ENCODE measurements at places on chromosomes 6 and 20.

DNA sequence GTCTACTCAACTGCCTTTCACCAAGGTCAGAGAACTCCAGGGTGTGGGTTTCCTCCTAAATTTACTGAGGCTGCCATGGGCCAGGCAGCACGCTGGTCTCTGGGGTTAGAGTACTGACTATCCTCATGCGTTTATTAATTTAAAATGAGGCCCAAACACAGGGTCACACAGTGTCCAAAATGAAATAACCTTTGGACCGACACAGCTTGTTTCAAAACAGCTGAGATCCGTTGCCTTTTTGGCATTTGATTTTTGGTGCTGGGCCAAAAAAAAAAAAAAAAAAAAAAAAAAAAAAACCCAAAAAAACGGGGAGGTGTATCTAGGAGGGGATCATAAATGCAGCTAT is 14.6 kb upstream of the TOX2 start:
- DNase-seq, result no peak

DNA sequence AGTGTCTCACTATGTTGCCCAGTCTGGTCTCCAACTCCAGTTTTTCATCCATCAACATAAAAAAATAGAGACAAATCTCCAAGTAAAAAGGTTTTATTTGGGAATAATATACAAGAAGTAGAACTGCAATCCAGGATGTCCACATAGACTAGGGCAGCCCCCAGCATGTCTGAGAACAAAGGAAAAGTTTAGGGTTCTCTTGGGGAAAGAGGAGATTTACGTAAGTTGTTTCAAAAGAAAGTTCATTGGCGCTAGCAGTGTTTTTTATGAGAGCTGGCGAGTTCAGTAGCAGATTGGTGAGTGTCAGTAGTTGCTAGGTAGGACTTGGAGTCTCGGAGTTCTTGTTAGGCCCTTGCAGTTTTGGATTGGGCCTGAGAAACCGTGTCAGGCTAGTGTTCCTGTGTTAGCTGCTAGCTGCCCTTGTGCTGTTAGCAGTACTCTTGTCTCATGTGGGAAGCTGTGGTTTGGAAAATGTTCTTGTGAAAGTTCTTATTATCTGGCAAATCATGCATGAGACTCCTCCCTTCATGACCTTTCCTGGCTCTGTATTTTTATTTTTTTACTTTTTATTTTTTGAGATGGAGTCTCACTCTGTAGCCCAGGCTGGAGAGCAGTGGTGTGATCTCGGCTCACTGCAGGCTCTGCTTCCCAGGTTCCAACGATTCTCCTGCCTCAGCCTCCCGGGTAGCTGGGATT is 24.7 kb downstream of the TTLL9 start:
- no peak for DNase-seq

DNA sequence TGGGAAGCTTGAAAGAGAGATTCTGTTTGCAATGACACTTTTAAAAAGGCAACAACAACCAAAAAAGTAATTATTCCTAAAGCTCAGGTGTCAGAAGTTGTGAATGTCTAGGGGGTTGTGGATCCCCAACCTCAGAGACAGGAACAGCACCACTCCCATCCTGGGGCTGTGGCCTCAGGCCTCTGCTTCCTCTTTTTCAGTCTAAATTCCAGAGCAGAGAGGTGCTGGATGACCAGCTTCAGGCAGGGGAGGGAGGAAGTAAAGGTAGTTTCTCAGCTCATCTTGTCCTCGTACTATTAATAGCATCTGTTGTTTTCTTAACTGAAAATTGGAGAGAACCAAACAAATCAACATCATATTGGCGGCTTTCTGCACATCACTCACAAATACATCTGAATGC is 8.3 kb downstream of the NT5E start:
- DNase-seq, result no peak

GRCh38 chr6:30489081-30490025 is at the start of gene HLA-E:
Gene HLA-E (plus strand): TSS chr6:30489509. CDS start chr6:30489532, 23 bp downstream.
- peak; percentile 78 for DNase-seq

- DNase-seq, result no peak
These were observed 468.3 kb downstream of the CDC5L start for GRCh38 chr6:44855562-44856411.

GRCh38 chr6:134979142-134979541 is 29.2 kb upstream of the ALDH8A1 start:
- no peak for DNase-seq

DNA sequence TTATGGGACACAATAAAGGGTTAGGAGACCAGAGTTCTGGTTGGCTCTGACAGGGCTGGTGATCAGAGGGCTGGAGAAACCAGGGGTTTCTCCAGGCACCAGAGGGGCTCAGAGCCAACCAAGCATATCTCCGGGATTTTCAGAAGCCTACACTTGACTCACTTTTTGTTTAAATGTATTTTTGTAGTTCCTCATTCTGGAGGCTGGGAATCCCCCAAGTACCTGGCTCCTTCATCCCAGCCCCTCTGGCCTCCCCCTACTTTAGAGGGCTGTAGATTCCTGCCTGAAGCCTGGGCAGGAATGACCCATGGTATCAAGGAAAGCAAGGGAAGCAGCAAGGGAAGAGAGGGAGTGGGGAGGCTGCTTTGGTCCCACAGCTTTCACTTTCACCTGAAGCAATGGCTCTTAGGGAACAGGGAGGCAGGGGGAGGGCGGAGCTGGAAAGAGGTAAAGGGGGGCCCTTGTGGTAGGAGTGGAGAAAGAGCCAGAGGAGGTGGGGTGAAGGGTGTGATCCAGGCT is 973 bp downstream of the CD40 start:
- no peak for DNase-seq

- peak; percentile 90 for DNase-seq
These were observed at the start of gene PSMG4 for GRCh38 chr6:3258720-3259490. Gene PSMG4 (plus strand): TSS chr6:3258947. CDS start chr6:3259023, 76 bp downstream.

DNA sequence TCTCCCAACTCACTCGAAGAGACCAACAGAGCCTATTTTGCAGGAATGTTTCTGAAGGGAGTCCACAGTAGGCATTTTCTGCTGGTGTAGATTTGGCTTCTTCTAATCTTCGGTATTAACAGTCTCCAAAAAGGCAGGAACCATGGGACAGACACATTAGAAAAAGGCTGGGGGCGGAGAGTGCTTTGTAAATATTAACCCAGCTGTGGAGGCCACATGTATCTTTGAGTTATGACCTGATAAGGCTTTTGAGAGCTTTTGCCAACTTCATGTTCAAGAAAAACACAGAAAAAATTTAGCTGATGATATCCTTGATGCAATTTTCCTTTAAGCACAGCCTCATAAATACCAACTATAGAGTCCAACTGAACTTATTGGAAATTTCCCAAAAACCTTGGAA is 119.4 kb upstream of the TSHZ2 start:
- DNase-seq, result no peak

GRCh38 chr20:14553774-14554534 is 216.5 kb upstream of the FLRT3 start:
- no peak for DNase-seq

DNA sequence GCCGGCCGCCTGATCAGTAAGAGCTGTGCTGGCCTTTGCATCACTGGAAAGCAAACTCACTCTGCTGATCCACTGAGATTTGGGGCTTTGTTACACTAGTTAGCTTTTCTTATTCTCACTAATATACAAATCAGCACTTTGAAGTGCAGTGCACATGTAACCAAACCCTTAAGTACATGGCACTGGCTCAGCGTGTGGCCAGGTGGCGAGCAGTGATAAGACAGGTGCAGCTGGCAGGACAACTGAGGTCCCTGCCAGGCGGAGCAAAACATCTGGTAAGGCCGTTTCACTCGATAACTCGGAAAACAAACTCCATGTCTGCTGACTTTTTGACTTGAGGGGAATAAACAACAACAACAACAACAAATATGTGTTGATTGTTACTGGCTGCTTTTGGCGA is 11.0 kb downstream of the GFRA4 start:
- no peak for DNase-seq

DNA sequence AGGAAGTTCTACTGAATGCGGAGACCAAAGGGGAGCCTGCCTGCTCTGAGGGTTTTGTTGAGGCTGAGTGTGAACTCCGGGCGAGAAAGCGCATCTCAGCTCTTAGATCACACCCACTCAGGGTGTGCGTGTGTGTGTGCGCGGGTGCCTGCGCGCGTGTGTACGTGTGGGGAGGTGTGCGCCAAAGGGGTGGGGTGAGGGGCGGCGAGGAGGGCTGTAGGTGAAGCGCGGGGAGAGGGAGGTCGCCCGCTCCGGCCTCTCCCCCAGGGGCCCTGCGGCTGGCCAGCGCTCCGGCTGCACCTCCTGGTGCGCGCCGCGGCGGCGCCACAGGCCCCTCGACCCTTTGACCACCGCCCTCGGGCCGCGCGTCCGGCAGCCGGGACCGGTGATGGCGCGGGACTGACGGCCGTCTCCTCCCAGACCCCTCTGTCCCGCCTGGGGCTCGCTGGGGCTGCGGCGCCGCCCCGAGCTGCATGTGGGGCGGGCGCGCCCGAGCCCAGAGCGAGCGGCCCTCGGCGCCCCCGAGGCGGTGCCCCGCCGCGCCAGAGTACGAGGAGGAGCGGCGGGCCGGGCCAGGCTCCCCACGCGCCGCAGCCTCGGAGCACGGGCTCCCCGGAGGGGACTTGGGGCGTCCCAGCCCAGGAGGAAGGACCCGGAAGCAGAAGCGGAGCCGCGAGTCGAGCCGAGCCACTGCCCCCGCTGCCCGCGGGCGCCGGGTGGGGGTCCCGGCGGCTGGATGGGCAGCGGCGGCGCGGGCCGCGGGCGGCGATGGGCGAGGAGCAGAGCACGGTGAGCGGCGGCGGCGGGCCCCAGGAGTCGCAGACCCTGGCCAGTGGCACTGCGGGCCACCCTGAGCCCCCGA is at the start of gene RNF217:
Gene RNF217, plus strand, starts transcription at position 661 of the 862 bp plus-strand sequence. Its CDS starts 108 bp downstream, at position 769.
- DNase-seq, result no peak

DNA sequence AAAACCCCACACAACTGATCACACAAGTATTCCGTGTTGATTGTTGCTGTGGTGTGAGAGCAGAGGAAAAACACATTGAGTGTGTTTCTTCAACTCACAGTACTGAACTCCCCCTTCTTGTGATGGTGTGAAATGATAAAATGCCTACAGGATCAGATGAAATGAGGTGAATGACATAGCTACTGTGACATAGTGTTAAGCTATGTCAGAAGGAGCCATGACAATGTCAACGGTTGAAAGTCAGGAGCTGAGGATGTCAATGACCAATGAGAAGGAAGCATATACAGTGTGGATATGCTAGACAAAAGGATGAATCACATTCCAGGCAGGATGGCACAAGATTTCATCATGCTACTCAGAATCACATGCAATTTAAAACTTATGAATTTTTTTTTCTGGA is 38.8 kb downstream of the WASF1 start:
- DNase-seq, result no peak

- DNase-seq, result no peak
These were observed 111.6 kb upstream of the UST start for GRCh38 chr6:148635070-148635743.

DNA sequence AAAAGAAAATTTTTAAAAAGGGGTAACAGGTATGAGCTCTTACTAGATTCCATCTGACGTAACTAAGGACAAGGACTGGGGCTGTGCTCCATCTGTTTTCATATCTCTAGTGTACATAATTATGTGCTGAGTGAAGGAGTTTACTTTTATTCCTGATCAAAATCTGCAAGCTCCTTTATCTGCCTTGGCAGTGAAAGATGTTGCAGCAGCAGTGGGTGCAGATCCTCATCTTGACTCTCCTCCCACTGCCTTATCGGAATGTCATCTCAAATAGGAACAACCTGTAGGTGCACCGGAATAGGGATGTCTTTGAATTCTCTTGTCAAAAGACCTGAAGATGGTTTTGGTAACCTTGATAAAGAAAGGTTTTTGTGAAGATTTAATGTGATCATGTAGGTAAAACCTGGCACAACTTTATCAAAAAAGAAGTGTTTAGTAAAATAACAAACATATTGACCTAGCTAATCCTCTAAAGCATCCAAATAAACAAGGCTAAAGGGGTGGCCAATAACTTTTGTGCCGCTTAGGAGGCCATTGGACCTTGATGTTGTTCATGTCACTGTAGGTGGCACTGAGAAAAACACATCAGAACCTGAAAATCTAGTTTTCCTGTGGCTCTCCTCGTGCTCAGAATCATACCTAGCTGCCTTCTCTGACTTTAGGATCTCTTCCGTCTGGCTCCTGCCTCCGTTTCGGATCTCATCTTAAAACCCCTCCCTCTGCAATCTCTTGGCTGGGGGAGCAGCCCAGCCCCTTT is 19.0 kb upstream of the SLC16A10 start:
- no peak for DNase-seq

- no peak for DNase-seq
These were observed 28.4 kb downstream of the SYNDIG1 start for GRCh38 chr20:24497851-24498250.

- DNase-seq, result no peak
These were observed 139.1 kb downstream of the LAMA2 start for GRCh38 chr6:129022011-129022553.

- no peak for DNase-seq
These were observed 5.7 kb downstream of the VSX1 start for GRCh38 chr20:25076201-25076600.

DNA sequence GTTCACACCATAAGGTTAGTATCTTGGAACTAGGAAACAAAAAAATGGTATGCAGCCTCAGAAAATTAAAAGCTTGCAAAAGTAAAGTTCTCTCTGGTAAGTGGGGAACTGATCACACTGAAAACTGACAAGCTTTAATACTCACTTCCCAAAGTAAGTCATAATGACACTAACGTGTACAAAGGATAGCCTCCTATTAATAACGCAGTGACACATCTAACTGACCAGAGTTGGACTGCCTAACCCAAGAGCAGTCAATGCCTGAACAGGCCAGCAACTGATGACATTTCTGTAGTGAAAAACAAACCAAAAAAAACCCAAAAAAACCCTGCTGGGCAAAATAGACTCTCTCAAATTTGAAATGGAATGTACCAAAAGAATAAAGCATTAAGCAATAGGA is 30.7 kb downstream of the CHD6 start:
- no peak for DNase-seq

GRCh38 chr6:165694296-165694695 is 31.3 kb upstream of the PDE10A start:
- DNase-seq, result no peak

GRCh38 chr20:13639150-13639497 is 392 bp upstream of the TASP1 start:
- DNase-seq, result no peak

DNA sequence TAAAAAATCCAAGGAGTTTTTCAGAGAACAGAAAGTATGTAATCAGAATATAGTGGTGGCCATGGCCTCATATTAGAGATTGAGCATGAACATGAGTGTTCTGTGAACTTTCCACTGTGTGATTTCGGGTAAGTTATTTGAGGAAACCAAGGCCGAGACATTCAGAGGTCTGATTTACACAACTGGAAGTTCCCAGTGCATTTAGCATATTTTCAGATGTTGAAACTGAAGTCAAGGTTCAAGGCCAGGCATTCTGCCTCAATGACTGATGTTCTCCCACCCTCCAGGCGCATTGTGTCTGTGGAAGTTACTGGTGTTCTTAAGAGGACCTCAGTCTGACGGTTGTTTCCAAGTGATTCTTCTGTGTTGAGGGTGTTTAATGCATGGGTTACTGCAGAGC is 26.2 kb downstream of the RNF144B start:
- no peak for DNase-seq
